Mesenchymal stem cell (in vitro differentiated cells and primary cell): ENCODE measurements at places on chromosomes 6 and 20.

GRCh38 chr6:10341605-10342004 lies 73.3 kb downstream of the TFAP2A start:
- DNase-seq: no peak

DNA sequence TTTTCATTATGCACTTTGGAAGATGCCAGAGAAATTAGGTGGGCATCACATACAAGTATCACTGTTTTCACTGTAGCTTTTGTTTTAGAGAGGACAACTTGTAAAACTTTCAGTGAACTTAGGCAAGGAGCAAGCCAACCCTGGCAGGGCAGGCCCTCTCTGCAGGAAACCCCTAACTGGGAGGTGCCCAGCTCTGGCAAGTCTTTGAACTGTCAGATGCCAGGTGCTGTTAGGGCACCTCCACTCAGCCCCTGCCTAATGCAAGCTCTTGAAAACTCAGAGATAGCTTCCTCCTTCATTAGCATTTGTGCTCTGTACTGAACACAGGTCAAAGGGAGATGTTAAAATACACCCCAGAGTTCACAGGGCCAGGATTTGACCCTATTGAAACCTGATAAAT lies 774.2 kb upstream of the FLRT3 start:
- DNase-seq: no peak

- DNase-seq: no peak
Measured at GRCh38 chr20:58596244-58596643, 54.8 kb upstream of the STX16 start.

DNA sequence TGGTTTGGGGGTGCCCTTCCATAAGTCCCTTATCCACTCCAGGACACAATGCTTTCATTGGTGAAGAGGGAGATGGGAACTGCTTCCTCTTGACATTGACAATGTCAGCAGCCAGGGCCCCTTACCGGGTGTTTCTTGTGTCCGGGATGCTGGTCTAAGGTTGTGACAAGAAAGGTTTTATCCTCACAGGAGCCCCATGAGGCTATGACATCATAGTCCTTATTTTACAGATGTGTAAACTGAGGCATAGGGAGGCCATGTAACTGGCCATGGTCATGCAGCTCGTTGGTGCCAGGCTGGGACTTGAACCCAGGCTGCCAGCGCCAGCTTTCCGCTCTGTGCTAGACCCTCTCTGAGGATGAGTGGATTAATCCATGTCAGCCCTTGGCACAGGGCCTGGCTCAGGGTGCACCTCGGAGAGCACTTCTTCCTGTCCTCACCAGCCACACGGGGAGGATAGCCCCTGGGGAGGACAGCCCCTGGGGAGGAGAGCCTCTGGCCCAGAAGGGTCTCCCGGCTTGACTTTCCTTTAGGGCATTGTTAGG lies 157.3 kb downstream of the SYCP2 start:
- DNase-seq: no peak

DNA sequence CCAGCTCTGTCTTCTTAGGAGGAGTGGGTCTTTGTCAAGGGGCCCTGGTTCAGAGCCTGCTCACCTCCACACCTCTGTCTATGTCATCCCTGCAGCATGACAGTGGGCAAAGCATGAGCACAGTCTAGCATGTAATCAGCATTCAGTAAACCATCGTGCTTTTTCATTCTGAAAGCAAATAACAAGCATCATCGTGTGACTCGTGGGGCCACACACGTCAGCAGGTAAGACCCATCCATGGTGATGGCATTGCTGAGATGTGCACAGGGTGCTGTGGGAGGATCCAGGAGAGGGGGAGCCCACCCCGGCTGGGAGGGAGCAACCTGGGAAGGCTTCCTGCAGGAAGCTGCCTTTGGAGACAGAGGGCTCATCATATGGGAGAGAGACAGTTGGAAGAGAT lies 106.7 kb downstream of the TMEM242 start:
- no peak for DNase-seq

DNA sequence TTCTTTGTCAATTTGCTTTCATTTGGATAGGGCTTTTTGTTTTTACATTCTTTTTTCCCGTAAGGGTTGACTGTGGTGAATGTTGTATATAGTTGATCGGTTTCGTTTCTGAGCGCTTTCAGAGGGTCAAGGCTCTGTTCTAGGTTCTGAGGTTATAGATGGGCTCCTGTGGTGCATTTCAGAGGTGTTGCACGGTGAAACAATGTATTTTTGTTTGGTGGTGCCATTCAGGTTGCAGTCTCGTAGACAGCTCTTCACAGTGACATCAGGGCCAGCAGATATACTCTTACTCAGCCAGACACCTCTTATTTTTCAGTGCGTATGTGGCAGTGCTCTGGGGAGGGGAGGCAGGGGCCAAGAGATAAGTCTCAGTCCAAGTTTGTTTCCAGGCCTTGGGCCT lies 72.1 kb downstream of the SNAP91 start:
- DNase-seq: no peak

GRCh38 chr20:50144362-50144761 lies 9.2 kb downstream of the PEDS1 start:
- peak; percentile 100 for DNase-seq

DNA sequence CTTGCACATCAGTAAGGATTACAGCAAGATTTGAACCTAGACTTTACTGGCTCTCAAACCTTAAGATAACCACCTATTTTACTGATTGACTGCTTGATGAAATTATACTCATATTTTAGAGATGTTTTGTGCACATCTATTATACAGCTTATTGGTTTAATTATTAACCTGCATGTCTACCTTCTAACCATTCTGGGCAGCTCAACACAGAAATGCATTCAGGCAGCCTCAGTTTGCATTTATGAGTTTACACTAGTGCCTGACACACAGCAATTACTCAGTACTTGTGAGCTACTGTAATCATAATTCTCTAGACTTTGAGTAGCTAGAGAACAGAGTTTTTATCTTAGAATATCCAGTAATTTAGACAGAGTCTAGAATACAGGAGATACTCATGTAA lies 273.9 kb upstream of the THEMIS start:
- DNase-seq: no peak

DNA sequence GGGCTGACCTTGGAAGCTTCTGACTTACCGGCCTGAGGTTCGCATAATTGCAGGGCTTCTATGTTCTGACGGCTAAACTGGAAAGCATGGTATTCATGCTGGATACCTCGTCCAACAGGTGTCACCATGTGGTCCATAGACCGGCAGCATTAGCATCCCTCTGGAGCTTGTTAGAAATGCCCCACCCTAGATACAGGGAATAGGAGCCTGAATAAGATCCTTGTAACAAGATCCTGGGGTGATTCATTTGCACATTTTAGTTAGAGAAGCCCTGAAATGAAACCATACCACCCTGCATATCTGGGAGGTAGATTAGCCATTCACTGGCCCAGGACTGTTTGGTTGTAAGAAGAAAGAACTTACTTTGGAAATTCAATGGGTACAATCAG lies 77.7 kb downstream of the TMEM170B start:
- peak; percentile 46 for DNase-seq

- DNase-seq: no peak
Measured at GRCh38 chr6:134172706-134173365, 120.4 kb upstream of the SLC2A12 start.

DNA sequence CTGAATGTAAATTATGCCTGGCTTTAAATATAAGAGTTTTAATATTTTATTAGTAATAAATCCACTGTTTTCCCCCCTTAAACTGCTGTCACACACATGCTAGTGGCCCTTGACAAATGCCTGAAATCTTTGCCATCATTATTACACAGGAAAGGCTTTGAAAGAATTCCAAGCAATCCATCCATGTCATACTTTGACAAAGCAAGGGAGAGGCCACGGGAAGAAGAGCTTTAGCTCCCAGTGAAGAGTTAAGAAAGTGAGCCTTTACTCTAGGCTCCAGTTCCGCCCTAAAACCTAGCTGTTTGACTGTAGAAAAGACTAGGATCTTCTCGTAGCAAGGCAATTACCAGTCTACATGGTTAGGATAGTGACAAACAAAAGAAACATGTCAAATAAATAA lies 147.9 kb downstream of the GMDS start:
- no peak for DNase-seq
